ENCODE measurements at places on chromosomes 6 and 20.

DNA sequence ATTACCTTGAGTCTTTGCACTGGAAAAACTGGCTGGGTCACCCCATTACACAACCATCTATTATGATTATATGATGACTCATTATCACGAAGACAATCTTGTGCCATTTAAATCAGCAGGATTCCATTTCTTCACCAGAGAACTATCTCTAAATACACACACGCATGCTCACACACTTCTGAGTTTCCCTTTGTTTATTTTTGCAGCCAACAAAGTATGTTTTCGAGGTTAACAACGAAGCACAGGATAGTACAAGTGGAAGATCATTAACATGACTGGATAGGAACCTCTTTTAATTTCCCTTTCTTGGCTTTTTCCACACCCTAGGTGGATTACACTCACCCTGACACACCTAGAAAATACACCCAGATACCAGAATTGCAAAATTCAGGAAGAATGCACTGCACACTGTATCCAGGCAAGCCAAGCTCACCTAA is 18.9 kb downstream of the PERP start:
- DNase-seq = peak; percentile 73

DNA sequence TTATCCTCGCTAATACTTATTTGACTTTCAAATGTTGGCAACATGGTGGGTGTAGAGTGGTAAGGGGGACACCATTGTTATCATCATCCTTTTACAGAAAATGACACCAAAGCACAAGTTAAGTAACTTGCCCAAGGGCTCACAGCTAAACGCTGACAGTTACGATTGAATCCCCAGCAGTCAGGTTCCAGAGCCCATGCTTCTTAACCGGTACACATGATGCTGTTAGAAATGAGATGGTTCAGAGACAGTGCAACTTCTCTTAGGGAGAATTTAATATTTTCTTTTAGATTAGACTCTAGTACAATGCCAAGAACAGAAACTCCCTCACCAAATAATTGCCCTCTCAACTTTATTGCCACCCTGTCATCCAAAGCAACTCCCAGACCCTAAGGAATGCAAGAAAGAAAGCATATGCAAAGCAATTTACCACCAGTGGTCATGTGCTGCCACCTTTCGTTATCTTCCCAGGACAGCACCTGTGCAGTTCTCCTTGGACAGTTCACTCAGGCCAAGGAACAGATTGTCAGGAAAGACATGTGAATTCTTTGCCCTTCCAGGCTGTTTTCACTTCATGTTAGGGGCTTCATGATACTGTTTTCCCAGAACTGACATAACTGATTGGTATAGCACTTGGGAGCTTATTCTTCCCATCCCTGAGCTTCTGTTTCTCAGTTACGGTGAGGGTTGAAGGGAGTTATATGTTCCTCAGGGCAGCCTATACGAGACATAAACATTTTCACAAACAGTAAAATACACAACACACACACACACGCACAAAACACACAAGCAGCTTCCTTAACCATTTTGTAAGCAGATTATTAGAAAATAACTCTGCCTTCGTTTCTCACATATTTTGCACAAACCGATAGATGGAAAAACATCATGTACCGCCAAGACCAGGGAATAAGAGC is 5.1 kb downstream of the HLA-DMA start:
- DNase-seq = peak; percentile 16

DNA sequence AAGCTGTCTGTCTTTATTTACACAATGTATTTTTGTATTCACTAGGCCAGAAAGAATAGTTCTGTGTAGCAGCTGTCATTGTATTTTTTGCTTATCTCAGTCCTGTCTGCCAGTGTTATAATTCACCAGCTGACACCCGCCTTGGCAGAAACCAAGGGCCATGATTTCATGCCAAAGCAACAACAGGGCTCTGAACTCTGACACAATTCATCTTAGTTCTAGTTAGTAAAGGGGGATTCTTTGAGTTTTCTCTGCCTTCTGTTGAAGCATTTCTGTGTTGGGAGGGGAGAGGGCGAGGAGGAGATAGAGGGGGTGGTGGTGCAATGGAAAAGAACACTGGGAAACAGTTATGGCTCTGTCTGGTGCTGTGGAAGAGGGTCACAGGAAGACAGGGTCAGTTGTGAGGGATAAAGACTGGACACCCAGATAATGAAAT is 684.6 kb upstream of the MARCKS start:
- DNase-seq = no peak

DNA sequence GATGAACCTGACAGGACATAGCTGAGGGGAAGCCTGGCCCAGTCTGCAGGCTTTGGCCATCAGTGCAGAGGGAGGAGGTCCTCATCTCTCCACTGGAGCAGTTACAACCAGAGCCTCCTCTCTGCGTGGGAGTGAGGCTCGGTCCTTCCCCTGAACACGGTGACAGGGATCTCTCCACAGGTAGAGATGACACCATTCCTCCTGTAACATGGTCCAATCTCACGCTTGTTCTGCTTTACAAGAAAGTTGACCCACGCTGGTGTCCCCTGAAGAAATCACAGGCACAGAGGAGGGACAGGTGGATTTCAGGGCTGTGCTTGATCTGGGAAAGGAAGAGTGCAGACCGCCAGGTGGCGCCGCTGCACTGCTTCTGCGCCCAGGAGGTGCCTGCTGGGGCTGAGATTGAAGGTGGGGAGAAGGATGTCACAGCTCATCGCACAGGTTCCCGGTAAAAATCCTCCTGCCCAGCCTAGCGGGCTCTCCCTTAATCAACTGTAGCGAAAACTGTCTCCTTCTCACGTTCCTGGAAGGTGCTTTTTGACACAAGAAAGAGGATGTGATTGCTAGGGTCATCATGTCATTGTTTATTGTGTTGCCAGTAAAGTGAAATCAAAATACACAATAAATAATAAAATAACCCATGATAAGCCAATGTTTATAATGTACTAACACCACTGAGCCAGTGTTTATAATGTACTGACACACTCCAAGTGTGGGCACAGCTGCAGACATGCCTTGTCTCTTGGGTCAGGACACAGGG is 20.4 kb downstream of the HLA-G start:
- peak; percentile 38 for DNase-seq

GRCh38 chr6:45305546-45305945 is 22.6 kb upstream of the RUNX2 start:
- no peak for DNase-seq

DNA sequence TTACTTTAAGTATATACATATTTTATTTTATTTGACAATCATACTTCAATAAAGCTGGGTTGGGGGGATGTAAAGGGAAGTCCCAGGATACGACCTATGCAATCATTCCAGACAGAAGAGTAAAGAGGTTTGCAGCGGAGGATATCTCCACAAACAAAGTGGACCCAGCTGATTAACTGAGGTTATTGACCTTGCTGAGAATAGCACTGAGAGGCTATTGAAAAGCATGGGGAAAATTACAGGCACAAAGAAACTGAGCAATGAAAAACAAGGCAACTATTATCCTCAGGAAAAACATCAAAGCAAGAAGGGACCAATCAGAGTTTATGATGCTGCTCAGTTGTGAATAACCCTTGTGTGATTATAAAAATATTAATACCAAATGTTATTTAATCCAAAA is 32.6 kb downstream of the SERPINB1 start:
- DNase-seq = no peak

GRCh38 chr6:4374216-4374615 is 238.8 kb upstream of the ECI2 start:
- DNase-seq = no peak

GRCh38 chr6:82955841-82956240 is 109.8 kb downstream of the UBE3D start:
- peak; percentile 34 for DNase-seq

DNA sequence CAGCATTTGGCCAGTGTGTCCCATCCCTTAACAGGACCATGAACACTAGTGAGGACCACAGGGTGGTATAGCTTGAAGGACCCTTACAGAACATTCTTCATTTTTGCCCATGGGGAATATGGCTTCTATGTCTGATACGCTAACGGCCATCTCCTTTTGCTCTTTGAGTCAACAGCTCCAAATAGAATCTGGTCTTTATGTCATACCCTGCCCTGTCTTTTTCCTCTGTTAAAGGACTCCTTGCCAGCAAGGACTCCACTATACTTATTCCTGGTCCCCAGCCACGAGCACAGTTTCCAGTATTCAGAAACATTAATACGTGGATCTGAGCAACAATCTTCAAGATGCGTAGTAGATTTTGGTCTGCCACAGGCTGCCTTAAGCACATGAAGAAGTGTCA is 22.5 kb downstream of the SERPINB1 start:
- DNase-seq = no peak

DNA sequence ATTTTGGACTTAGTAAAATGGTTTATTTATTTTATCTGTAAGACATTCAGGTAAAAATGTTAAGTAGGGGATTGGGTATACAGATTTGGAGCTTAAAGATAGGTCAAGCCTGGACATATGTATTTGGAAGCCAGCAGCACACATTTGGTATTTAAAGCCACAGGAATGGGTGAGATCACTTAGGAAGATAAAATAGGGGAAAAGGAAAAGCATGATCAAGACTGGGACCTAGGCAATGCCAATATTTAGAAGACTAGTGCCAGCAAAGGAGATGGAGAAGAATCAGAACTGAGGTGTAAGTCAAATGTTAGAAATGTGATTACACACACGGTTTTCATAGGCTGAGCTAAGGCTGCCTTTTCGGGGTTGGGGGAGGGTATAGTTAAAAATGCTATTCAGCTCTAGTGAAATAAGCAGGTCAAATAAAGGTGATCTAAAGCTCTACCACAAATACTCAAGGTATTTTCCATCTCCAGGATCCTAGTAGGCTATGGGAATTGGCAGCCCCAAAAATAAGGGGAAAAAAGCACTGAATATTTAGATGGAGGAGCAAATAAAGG is 20.6 kb downstream of the SLC2A12 start:
- DNase-seq = peak; percentile 44

DNA sequence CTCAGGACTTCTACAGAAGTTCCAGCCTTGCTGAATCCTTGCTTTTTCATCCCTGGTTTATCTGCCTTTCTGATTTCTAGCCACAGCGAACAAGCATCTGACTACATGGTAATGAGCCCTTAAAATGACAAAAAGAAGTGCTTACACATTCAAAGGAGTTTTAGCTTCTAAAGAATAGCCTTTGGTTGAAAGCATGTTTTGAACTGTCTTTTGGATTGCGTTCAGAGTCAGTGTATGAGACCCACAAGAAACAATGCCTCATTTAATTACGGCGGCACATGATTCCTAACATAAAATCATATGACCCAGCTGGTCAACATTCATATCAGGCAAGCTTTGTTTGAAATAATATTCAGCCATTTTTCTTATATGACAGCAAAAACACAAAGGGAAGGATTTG is 784.2 kb downstream of the KIF16B start:
- no peak for DNase-seq

DNA sequence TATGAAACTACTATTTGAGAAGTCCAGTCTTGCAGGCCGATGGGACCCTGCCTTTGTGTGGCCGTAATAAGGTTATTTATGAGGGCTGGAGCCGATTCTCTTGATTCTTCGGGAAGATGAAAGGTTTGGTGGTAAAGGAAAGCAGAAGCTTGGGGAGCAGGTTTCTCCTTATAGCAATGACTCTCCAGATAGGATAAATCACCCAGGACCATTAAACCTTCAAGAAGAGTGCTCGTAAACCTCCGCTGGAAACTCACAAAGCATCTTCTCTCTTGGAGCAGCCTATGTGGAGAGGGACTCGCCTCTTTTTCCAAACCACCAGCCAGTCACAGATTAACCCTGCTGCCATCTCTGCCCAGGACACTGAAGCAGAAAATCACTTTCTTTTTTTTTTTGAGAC is 69.6 kb upstream of the SALL4 start:
- no peak for DNase-seq

Data from brain microvascular endothelial cell (primary cell).